ENCODE measurements at places on chromosomes 11 and 22.

- no peaks in the 10 kb centered on the region for H3K36me3 ChIP-seq
- H3K4me3 ChIP-seq = no peak overlapping the region
- H3K4me1 ChIP-seq = no peaks in the 10 kb centered on the region
Measured at GRCh38 chr11:84471501-84471900, 1155.6 kb downstream of the DLG2 start.

GRCh38 chr22:30000566-30000965 is 79.7 kb upstream of the HORMAD2 start:
- no peaks in the 10 kb centered on the region for H3K27me3 ChIP-seq
- H3K4me3 ChIP-seq = no peak overlapping the region
- no peak overlapping the region for H3K27ac ChIP-seq
- peaks cover 82% of the 10 kb centered on the region for H3K36me3 ChIP-seq

- DNase-seq = peak; percentile 47
- H3K4me3 ChIP-seq = peak overlapping the region; percentile 91
- H3K27ac ChIP-seq = peak overlapping the region; percentile 92
- no peaks in the 10 kb centered on the region for H3K36me3 ChIP-seq
- no peaks in the 10 kb centered on the region for H3K27me3 ChIP-seq
Measured at GRCh38 chr22:31490496-31490925, 869 bp upstream of the EIF4ENIF1 start.

DNA sequence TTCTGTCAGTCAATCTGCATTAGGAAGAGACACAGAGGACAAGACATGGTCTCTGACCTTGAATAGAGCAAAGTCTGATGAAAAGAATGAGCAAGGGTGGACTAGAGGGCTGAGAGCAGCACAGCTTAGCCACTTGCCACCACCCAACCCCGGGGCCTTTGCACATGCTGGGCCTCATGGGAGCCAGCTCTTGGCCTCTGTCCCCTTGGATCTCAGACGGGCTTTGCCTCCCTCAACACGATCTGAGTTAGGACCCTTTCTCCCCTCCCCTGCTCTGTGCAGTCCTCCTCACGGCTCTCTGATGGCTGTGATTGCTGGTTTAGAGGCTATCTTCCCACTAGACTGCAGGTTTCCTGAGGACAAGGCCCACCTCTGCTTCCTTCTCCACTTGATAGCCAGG is 131.6 kb upstream of the B3GAT1 start:
- no peak overlapping the region for H3K4me3 ChIP-seq
- H3K27me3 ChIP-seq = no peaks in the 10 kb centered on the region
- DNase-seq = no peak
- H3K4me1 ChIP-seq = peaks cover 6% of the 10 kb centered on the region
- no peaks in the 10 kb centered on the region for H3K36me3 ChIP-seq

GRCh38 chr11:134515081-134515960 is 103.3 kb upstream of the B3GAT1 start:
- H3K4me3 ChIP-seq = no peak overlapping the region
- no peaks in the 10 kb centered on the region for H3K4me1 ChIP-seq
- H3K36me3 ChIP-seq = no peaks in the 10 kb centered on the region
- H3K27me3 ChIP-seq = peaks cover 48% of the 10 kb centered on the region

GRCh38 chr11:62324731-62325556 is 12.3 kb upstream of the ASRGL1 start:
- H3K27me3 ChIP-seq = peaks cover 25% of the 10 kb centered on the region
- H3K27ac ChIP-seq = no peak overlapping the region
- no peaks in the 10 kb centered on the region for H3K36me3 ChIP-seq
- no peaks in the 10 kb centered on the region for H3K4me1 ChIP-seq
- no peak for DNase-seq
- no peak overlapping the region for H3K4me3 ChIP-seq

DNA sequence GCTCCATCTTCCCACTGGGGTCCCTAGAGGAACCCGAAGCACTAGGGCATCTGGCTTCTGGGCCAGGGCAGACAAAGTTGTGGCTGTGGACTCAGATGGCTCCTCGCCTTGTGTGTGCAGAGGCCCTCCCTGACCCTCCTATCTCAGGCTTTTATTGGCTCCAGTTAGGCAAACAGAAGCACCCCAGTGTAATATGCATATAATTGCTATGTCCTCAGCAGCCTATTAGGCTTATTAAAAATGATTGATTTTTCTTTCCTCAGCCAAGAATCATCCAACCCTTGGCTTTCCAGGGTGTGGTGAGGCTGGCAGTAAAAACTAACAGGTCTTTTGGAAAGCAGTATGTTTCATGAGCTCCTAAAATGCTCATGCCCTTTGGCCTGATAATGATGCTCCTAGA is 22.3 kb downstream of the UPB1 start:
- H3K4me3 ChIP-seq = no peak overlapping the region
- DNase-seq = no peak
- H3K27ac ChIP-seq = no peak overlapping the region
- peaks cover 5% of the 10 kb centered on the region for H3K4me1 ChIP-seq
- H3K27me3 ChIP-seq = no peaks in the 10 kb centered on the region

GRCh38 chr11:65424205-65425104 is 1.9 kb downstream of the NEAT1 start:
- no peak for DNase-seq
- H3K27me3 ChIP-seq = no peaks in the 10 kb centered on the region
- H3K27ac ChIP-seq = peak overlapping the region; percentile 99
- peaks cover 46% of the 10 kb centered on the region for H3K36me3 ChIP-seq
- peak overlapping the region; percentile 69 for H3K4me3 ChIP-seq

DNA sequence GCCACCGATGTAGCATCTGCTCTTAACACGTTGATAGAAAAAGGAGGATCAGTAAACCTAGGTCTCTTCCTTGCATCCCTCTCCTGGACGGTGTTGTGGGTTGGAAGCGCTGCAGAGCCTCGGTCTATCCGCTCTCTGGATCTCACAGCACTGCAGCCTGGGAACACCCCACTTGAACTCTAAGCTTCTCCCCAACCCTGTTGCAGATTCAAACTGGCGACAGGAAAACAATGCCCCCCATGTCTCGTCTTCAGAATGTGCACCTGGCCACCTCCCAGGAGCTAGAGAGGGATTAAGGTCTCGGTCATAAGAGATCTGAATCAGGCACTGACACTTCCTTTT is 454 bp downstream of the TMEM218 start:
- peaks cover 14% of the 10 kb centered on the region for H3K4me1 ChIP-seq
- H3K36me3 ChIP-seq = no peaks in the 10 kb centered on the region
- no peaks in the 10 kb centered on the region for H3K27me3 ChIP-seq
- H3K4me3 ChIP-seq = peak overlapping the region; percentile 69
- H3K27ac ChIP-seq = peak overlapping the region; percentile 89

Data from esophagus squamous epithelium (tissue), 5 donors.